ENCODE measurements at places on chromosomes 2 and 18.

- no peak for DNase-seq
Measured at GRCh38 chr2:143964891-143965290, 555.0 kb downstream of the ZEB2 start.

DNA sequence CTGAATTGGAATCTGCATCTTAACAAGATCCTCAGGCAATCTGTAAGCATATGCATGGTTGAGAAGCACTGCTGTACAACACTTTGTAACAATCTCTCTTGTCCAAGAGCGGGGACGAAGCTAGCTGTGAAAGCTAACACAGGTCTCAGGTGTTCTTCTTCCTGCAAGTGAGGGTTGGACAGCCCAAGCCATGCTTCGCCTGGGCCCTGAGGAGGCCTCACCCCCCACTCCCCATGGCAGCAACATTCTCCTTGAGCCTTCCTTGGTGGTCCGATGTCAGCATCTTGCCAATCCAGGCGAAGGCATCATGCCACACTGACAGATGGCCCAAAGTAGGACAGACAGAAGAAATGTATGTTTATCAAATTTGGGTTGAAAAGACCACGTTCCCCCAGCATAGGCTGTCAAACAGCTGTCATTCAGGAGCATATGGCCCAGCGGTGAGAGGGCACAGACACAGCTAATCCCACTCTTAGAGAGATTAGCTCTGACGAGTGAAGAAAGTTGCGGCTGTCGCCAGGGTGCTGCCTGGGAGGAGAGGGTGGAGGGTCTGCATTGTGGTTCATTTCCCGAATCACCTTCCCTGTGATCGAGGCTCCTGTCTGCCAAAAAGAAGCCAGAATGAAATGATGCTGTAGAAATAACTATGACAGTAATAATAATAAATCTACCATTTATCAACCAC, 344.7 kb downstream of the MYCN start:
- DNase-seq: no peak

GRCh38 chr2:175837046-175837445, 165.0 kb downstream of the LNPK start:
- no peak for DNase-seq

- no peak for DNase-seq
Measured at GRCh38 chr2:137321566-137321965, 556.2 kb downstream of the THSD7B start.

DNA sequence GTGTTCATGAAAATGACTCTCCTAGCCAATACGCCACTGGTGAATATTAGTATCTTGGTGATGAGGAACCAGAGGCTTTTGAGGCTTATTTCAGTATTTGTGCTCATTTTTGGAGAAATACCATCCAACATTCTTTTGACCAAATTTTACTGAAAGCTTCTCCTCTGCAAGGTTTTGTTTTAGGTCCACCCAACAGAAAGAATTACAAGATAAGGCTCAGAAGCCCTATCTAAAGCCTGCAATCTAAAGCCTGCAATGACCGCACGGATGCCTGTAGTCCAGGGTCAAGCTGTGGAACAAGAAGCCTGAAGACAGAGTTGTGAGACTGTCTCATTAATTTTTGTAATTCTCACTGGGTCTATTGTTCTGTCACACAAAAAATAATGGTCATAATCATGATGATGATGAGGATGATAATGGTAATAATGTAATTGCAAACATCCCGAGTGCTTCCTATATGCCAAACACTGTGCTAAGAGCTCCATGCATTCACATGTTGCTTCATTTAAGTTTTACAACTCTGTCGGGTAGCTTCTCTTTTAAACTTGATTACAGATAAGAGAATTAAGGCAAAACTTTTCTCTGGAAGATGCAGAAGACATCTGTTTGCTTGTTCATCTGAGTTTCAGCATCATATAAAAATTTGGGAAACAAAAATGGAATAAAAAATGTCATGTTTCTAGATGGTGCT, 33.2 kb upstream of the NCOA1 start:
- no peak for DNase-seq

DNA sequence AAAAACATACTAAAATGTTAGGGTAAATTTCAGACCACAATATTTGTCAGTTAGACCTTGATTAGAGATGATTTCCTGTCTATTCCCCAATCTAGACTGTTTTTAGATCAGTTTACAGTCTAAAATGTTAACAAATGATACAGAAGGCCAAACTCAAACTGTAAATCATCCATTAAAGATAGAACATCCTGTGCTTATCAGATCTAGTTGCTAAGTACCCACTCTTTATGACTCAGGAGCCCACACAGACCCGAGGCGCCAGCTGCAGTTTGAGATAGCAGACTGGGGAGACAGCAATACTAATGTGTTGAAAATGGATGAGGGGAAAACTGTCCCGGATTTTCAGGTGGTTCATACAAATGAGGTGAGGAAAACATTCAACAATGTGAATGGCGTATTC, 113.3 kb downstream of the SCG2 start:
- no peak for DNase-seq

DNA sequence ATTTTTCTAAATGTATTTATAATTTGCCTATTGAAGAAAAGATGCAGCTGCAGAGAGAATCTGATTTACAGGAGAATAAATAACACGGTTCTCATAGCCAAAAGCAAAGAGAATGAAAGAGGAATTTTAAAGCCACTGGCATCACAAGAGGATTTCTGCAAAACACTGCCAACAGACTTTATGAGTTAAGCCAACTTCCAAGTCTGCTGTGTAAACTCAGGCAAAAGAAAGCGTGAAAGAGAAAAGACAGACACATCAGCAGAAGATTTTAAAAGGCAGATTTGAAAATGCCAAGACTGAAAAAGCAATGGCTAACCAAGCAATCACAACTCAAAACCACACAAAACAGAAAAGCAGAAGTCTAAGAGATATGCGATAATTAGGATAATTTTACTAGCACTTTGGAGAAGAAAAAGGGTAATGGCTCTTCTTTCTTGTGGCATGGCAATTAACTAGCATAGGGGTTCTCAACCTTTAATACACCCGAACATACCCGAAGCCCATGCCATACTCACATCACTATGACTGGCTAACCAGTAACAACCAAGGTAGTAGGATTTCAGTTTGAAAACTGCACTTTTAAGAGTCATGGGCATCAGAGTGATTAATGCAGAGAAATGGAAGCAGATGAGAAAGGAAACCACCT, 4.9 kb downstream of the DARS1 start:
- DNase-seq: no peak
